Dermis blood vessel endothelial cell (primary cell): ENCODE measurements at places on chromosomes 5 and 9.

DNA sequence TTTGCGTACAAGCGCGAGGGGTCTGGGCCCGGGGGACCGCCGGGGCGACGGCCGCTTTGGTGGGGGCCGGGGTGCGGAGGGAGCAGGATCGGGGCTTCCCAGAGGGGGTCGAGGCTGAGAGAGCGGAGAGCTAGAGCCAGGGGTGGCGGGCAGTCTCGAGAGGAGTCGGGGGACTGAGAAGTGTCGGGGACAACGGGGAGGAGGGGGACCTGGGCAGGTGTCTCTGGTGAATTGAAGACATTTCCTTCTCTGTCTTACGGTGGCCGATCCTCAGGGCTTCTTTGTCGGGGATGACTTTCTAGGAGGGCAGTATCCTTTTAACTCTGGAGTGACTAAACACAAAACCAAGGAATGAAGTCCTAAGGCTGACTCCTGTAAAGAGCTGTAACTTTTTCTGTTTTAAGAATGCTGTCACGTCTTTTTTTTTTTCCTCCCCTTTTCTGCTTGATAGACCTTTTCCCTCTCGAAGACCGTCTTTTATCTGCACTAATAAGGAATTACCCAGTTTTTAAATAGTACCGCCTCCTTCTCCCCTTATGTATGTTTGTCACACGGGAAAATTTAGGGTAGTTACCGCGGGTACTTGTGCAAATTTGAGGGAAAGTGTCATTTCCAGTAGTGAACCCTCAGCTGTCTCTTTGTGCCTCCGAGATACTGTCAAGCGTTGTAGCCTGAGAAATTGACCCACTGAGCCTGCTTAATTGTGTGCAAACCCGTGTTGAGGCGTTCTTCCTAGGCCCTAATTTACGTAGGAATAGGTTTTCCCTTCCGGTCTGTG, 822 bp downstream of the DENND4C start:
- DNase-seq, result peak; percentile 44

GRCh38 chr9:81719972-81720371, 30.6 kb upstream of the TLE1 start:
- DNase-seq, result no peak

- no peak for DNase-seq
Observed at GRCh38 chr5:76849419-76850291, at the start of gene S100Z. Gene S100Z (plus strand): TSS chr5:76850014. CDS start chr5:76875360, 25,346 bp downstream.

DNA sequence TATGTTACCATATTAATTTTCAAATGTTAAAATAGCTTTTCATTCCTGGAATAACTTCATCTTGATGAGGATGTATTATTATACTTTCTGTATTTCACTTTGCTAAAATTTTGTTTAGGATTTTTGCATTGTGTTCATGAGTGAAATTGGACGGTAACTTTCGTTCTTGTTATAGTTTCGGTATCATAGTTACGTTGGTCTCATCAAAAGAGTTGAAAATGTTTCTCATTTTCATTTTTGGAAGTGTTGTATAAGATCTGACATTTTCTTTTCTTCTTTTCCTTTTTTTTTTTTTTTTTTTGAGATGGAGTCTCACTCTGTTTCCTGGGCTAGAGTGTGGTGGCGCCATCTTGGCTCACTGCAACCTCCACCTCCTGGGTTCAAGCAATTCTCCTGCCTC, 20.0 kb downstream of the PRRT1B start:
- no peak for DNase-seq

DNA sequence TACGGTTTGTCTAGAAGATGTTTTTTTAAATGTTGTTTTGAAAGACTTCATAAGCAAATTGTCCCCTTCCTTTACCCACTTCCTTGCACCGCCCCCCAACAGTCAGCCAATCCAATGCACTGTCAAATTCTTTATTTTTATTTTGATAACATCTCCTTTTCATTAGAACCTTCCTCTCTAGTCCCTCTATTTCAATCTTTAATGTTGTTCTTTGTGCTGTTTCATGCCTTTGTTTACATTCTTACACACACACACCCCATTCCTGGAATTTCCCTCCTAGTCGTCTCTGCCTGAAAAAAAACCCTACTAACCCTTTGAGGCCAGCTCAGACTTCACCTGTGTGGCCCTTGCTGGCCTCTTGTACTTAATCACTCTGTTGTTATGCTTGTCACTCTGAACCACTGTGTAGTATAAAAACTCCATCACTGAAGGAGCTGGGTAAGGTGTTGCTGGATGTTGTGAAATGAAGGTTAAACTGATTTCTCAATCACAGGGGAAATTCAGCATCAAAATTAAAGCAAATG, 133.4 kb downstream of the UGCG start:
- peak; percentile 71 for DNase-seq

GRCh38 chr5:128466554-128466953, 71.5 kb downstream of the FBN2 start:
- DNase-seq, result no peak

GRCh38 chr9:136984464-136985026, 1.8 kb downstream of the LCNL1 start:
- DNase-seq, result no peak

GRCh38 chr5:172200476-172200875, 6.5 kb downstream of the EFCAB9 start:
- DNase-seq, result no peak

DNA sequence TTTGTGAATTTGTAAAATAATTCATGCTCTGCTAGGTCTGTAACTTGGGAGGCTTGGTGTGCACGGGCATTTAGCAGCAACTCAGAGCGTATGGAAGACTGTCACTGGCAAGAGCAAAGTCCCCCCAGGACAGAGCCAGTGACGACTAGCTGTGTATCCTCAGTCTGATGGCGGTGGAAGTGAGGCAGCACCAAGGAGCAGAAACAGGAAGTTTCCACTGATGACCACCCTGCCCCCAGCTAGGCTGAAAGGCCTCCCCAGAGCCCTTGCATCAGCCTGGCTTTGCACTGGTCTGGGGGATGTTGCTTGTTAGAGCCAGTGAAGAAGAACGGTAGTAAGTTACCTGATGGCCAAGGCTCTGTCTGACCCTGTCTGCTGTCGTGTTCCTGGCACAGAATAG, 66.8 kb upstream of the ABL1 start:
- peak; percentile 35 for DNase-seq

- no peak for DNase-seq
Observed at GRCh38 chr5:117759849-117760499, 1185.4 kb upstream of the SEMA6A start.

- no peak for DNase-seq
Observed at GRCh38 chr9:101509572-101509971, 24.1 kb upstream of the RNF20 start.

- DNase-seq, result no peak
Observed at GRCh38 chr5:148653291-148653835, 964 bp downstream of the HTR4 start.

DNA sequence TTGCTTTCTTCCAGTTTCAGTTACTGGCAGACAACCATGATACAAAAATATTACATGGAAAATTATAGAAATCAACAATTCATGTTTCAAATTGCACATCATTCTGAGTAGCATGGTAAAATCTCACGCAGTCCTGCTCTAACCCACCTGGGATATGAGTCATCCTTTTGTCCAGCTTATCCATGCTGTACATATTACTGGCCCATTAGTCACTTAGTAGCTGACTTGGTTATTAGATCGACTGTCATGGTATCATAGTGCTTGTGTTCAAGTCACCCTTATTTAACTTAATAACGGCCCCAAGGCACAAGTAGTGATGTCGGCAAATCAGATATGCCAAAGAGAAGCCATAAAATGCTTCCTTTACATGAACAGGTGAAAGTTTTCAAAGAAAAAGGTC, 41.2 kb downstream of the NADK2 start:
- peak; percentile 56 for DNase-seq

- no peak for DNase-seq
Observed at GRCh38 chr5:149731332-149731616, 1.2 kb downstream of the PPARGC1B start.

DNA sequence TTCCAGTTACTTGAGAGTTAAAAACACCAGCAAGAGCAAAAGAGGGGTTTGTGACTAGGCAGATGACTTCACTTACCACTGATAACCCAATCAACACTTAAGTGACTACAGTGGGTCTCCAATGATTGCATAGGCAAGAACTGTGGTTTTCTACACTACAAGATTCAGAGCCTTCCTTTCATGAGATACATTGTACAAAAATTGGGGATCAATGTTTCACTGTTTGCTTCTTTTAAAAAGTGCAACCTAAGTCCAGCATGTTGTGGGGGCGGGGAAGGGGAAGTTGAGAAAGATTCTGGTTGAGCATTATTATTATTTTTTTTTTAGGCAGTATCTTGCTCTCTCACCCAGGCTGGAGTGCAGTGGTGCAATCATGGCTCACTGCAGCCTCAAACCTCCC, 3.6 kb downstream of the IQGAP2 start:
- DNase-seq, result no peak

- peak; percentile 62 for DNase-seq
Observed at GRCh38 chr5:93930098-93930497, 188.7 kb upstream of the POU5F2 start.

DNA sequence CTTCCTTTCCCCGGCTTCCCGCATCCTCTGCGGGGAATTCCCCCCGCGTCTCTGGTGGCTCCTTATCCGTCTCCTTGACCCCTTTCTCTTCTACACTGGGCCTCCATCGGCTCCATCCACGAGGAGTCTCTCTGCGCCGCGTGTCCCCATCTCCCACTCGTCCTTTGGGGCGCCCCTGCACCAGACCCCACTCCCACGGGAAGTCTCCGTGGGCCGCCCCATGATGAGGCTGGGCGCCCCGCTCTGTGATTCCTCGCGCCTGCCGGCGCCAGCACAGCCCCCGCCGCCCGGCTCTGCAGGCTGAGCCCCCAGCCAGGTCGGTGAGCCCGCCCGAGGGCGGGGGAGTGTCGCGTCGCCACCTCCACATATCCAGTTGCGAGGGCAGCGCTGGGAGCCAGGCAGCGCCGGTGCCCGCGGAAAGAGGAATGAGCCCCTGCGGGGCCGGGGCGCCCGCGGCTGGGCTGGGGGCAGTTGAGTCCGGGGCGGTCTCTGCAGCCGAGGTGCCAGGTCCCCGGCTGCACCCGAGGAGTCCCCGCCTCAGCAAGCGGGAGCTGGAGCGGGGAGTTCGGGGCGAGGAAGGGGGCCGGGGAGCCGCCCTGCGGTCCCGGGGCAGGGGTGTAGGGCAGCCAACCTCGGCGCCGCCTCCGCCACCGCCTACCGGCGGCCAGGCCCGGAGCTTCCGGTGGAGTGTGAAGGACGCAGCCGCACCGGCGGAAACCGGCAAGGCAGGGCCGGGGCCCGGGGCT, 2.1 kb upstream of the TRAF1 start:
- DNase-seq, result peak; percentile 64

GRCh38 chr9:98247831-98248657, 7.4 kb downstream of the TBC1D2 start:
- no peak for DNase-seq

DNA sequence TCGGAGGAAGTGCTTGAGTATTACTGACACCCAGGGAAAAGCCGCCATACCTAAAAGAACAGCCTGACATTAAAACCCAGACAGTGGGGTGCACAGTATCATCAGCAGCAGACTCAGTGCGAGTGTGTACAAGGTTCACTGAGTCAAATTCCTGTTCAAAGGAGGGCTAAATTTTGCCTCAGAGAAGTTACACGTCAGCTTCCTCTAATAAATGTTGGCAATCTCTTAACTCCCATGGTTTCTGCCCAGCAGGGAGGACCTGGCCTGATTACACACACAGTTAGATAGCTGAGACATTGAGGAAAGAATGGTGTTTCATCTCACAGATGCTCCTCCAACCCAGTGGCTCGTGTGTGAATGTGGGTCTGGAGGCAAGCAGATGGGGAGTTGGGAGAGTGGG, 38.2 kb downstream of the NIPSNAP3B start:
- no peak for DNase-seq

GRCh38 chr9:119289740-119290433, 79.3 kb downstream of the BRINP1 start:
- DNase-seq, result peak; percentile 56

GRCh38 chr5:122500245-122501088, 188.4 kb downstream of the SNCAIP start:
- DNase-seq, result peak; percentile 48

GRCh38 chr5:7209658-7210057, 186.3 kb upstream of the ADCY2 start:
- no peak for DNase-seq

DNA sequence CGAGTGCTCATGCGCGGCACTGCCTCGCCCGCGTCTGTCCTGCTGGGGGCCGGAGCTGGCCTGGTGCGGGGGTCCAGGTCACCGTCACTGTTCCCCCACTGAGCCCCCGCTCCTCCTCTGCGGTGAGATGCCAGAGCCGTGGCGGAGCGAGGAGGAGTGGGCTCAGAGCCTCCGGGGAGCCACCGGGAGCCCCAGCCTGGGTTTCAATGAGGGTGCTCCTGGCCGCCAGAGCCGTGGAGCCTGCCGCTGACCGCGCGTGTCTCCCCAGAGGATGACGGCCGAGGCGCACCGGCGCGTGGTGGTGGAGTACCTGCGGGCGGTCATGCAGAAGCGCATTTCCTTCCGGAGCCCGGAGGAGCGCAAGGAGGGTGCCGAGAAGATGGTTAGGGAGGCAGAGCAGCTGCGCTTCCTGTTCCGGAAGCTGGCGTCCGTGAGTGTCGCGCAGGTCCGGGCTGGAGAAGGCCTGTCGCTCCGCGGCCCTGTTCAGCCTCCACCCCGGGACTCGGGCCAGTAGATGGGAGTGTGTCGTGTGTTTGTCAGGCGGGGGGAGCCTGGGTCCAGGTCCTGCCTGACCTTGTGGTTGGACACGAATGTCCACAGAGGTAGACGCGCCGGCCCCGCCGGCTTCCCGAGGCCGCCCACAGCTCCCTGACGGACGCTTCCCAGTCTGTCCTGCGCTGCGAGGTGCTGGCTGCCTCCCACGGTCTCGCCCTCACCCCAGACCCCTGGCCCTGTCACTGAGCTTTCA, 22.0 kb downstream of the EXOC3 start:
- DNase-seq, result no peak

GRCh38 chr9:128087262-128087661, 19.2 kb downstream of the SLC25A25 start:
- DNase-seq, result no peak

DNA sequence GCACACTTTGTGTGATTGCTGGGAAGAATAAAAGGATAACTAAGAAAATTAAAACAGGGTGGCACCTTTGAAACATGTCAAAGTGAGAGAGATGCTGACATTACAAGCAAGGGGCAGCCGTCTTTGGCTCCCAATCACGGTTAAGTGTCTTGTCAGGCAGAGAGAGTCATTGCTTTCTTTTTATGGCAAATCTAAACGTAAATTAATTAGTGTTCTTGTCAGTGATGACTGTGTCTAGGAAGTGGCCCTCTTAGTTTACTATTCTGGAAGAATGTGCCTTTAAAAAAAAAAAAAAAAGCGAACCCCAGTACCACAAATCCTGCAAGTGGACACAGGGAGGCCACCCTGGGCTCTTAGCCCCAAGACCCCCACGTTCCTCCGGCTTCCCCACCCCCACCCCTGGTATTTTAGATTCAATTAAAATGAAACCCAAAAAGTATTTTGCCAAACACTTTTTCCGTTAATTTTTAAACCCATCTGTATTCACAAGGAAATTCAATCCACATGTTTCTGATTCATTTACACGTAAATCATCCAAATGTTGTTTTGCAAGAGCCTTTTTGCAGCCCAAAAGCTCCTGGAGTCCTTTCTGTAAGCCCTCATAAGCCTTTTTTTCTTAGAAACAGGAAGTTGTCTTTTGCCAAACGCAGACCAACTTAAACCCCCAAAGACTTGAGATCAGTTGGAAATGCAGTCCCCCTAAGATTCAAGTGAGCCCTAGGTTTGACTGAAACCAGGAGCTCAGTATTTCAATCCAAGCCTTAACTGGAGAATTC, 399.3 kb downstream of the EBF1 start:
- DNase-seq, result no peak
